ENCODE measurements at places on chromosomes 2 and 18.

- DNase-seq: no peak
These were observed 25.9 kb downstream of the COL6A3 start for GRCh38 chr2:237388036-237388435.

- DNase-seq: no peak
These were observed 39.3 kb upstream of the STPG4 start for GRCh38 chr2:47194410-47194809.

- no peak for DNase-seq
These were observed 22.6 kb upstream of the DAPL1 start for GRCh38 chr2:158772306-158773078.

GRCh38 chr2:102082571-102083392 lies 59.8 kb upstream of the IL1R1 start:
- no peak for DNase-seq

- no peak for DNase-seq
These were observed 315.6 kb downstream of the RDH14 start for GRCh38 chr2:18244845-18245244.

DNA sequence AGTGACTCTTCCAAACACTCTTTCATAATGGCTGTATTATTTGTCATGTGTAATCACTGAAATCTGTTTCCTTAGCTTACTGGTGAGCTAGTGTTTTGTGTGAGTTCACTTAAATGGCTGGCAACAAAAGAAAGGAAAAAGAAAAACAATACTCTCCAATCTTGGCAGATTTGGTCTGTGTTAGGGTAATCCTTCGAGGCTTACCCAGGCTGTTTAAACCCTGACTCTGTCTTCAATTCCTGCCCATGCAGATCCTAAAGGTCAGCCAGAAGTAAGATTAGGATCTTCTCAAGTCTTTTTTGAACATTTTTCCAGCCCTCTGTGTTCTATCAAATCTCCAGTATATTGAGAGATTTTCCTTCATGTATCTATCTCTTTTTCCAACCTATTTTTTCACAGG lies 85.3 kb downstream of the CCDC178 start:
- DNase-seq: no peak

GRCh38 chr2:101803128-101803527 lies 105.6 kb downstream of the MAP4K4 start:
- no peak for DNase-seq

DNA sequence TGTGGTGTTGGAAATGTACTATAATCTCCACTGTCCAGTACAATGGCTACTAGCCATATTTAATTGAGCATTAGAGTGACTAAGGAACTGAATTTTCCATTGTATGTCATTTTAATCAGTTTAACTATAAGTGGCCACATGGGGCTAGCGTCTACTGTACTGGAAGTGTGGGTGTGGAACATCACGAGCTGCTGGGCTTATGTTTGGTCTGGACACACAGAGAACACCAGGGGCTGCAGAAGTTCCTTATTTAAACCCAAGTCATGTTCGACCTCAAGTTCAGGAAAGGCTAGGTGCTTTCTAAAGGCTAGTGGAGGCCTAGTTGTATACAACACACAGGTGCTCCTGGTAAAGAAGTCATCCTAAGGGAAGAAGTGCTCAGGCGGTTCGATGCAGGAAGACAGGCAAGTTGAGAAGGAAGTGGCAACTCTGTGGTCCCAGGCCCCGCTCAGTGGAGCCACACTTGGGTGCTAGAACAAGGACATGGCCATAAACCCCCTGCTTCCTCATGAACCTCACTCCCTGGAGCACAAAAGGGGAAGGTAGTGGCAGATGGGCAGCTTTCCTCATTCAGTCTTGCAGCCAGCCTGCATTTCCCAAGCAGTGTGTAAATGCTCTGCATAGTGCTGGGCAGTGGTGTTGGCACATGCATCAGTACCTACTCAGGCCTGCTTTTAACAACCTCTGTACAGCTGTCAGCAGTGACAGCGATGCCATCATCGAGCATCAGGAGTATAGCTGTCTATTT lies 13.3 kb downstream of the LGALSL start:
- no peak for DNase-seq

- no peak for DNase-seq
These were observed 672.7 kb downstream of the ZEB2 start for GRCh38 chr2:143847257-143847656.

GRCh38 chr2:207276858-207277257 lies 111.1 kb upstream of the KLF7 start:
- DNase-seq: no peak

GRCh38 chr2:113823716-113824595 lies 65.9 kb upstream of the ACTR3 start:
- DNase-seq: no peak

GRCh38 chr18:3871687-3872086 lies 421.7 kb downstream of the TGIF1 start:
- no peak for DNase-seq

DNA sequence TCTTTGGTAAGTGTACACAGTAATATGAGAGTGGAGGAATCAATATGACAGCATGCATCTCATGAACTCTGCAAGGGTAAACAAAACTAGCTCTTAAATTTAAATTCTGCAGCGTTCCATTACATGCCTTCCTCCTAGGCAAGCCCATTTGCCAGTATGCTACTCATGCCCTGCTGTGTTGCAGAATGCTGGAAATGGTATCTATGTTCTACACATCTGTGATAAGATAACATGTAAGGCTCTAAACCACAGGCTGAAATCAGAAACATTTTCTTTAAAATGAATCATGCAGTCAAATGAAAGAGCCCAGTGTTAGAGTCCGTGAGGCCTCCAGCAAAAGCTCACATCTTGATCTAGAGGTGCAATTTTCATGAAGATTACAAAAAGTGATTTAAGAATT lies 112.8 kb upstream of the FN1 start:
- no peak for DNase-seq

DNA sequence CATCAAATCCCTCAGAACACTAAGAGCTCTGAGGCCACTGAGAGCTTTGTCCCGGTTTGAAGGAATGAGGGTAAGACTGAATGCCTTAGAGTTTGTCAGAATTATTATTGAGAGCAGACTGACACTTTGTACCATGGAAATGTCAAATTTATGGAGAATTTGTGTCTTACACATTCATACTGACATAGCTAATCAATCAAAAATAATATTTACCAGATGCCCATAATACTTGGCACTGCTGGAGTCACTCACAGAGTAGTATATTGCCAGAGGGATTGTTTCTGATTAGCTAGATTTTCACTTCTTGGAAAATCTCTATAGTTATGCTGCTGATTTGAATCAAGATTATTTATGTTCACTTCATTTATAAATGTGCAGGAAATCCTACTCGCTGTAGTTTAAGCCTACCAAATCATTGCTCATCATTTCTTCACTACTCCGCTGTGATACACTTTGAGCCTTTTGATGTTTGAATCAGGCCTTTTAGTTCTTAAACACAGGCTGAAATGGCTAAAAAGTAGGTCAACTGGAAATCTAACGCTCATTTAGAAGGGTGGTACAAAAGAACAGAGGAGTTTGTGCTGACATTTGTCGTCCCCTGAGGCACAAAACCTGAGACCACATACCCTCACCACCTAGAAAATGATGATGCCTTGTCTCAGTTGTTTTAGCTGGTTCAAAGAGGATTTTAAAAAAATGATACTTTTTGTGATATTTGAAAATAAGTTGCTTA lies 96.1 kb upstream of the CSRNP3 start:
- DNase-seq: no peak

- DNase-seq: no peak
These were observed 24.2 kb upstream of the CPO start for GRCh38 chr2:206915121-206915520.

GRCh38 chr2:182324665-182325064 lies 102.2 kb downstream of the PDE1A start:
- no peak for DNase-seq

- no peak for DNase-seq
These were observed 1.2 kb upstream of the EN1 start for GRCh38 chr2:118848381-118849225.

GRCh38 chr18:34909637-34910364 lies 131.4 kb upstream of the MAPRE2 start:
- no peak for DNase-seq

GRCh38 chr2:45833301-45833967 lies 182.0 kb downstream of the PRKCE start:
- DNase-seq: no peak
